ENCODE measurements at places on chromosomes 3 and 15. TPM values are rescaled to one million over a fixed set of nuclear protein-coding genes. Genes with fewer than 3 reads are reported as not detected.

GRCh38 chr3:136802481-136802996 lies 16.4 kb upstream of the SLC35G2 start:
- DNase-seq, result peak; percentile 44

GRCh38 chr15:98900356-98900755 lies 107.2 kb downstream of the PGPEP1L start:
- DNase-seq, result peak; percentile 52

Gene TRAT1
- total RNA-seq, result not detected

GRCh38 chr3:65305836-65306235 lies 618.0 kb upstream of the ADAMTS9 start:
- DNase-seq, result no peak

DNA sequence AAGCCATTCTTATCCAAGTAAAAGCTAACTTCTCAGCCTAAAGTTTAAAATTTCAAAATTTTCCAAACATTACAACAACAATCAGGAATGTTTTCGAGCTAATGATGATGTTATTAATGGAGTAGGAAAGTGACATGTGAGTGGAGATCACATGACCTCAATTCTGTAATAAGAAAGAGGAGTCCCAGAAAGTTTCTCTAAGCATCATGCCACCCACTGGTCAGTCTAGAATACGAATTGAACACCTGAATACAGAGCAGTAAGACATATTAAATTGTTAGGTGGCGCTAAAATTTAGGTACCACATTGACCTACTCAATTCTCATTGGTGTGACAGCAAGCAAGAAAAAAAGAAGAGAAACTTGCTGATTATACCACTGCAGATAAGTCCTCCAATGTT lies 163.9 kb downstream of the DCLK3 start:
- DNase-seq, result no peak

- DNase-seq, result no peak
These were observed 20.0 kb upstream of the SLC28A2 start for GRCh38 chr15:45231864-45232562.

DNA sequence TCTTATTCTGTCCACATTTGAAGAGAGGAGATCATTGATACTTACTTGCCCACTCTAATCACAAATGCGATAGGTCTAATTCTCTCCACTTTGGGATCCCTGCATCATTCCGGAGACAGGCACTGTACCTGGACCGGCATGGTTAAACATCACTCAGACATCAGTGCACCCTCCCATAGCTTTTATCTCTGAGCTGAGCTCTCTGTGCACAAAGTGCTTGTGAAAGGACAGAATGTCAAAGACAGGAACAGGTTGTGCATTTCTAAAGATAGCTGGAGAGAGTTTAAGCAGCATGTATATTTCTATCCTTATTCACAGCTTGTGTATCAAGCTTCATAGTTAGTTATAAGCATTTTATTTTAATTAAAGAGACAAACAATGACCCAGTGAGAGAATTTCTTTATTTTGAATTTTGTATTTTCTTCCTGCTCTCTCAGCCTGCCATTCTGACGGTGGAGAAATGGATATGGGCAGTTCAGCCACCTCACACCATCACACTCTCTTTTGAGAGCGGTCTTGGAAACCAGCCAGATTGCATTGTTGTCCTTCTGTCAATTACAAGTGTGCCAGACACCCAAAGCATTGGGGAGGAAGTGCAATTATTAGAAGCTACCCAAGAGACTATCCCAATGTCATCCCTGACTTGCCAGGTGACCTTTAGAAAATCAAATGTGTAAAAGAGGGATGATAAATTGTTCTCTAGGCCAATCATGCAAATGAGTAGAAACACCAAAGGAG lies 65.2 kb upstream of the CHL1 start:
- DNase-seq, result no peak

DNA sequence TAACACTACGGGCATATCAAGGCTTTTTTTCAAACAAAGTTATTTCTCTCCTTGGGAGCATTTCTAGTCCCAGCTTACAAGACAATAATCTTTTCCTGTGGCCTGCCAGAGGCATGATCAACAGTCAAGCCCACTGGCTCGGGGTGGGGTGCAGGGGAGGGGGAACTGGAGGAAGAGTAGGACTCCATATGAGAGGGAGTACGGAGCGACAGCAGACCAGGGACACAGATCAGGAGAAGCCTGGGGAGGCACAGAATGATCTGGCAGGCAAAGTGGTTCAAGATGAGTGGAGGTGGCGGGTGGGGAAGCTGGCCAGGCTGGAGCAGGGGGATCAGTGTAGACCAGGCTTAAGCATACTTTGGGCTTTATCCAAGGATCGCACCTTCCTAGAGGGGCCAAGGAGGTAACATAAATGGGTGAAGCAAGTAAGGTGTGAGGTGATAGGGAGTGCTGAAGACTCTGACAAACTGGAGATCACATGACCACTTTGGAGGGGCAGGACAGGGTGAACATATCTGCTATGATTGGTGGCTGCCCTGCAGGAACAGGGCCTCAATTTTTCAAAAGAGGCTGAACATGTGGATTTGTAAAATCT lies 37.4 kb downstream of the KLF15 start:
- no peak for DNase-seq

GRCh38 chr15:25741256-25741580 lies 121.9 kb downstream of the ATP10A start:
- DNase-seq, result no peak

Gene SGO1
- 30.0 TPM for total RNA-seq

DNA sequence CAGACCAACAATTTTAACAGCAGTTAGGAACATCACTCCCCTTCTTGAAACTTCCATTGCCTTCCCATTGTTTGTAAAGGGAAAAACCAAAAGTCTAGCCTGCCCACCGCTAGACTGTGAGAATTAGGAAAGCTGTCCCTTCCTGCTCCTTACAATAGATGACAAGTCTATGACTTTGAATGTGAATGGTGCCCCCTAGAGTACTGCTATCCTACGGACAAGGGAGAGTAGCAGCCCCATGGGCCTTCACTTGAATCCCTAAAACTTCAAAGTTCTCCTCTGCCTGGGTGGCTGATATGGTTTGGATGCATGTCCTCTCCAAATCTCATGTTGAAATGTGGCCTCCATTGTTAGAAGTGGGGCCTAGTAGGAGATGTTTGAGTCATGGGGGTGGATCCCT lies 41.0 kb upstream of the FSIP1 start:
- no peak for DNase-seq

Gene ZNF662
- not detected for total RNA-seq

- no peak for DNase-seq
These were observed 8.7 kb downstream of the ATP8B4 start for GRCh38 chr15:50110285-50110684.

GRCh38 chr3:53416530-53416929 lies 69.2 kb upstream of the DCP1A start:
- no peak for DNase-seq

Gene SLC7A14
- not detected for total RNA-seq

Gene MEF2A
- 49.6 TPM for total RNA-seq

GRCh38 chr3:71584394-71585011 lies 975 bp upstream of the FOXP1 start:
- peak; percentile 56 for DNase-seq

Gene C2CD4A
- total RNA-seq, result 0.26 TPM

Gene STARD5
- 1.7 TPM for total RNA-seq

Gene SLITRK3
- total RNA-seq, result 0.03 TPM

Gene GPR160
- 2.7 TPM for total RNA-seq

Gene CPEB1
- 10.8 TPM for total RNA-seq

GRCh38 chr15:91017716-91018115 lies 4.7 kb downstream of the VPS33B start:
- DNase-seq, result no peak

DNA sequence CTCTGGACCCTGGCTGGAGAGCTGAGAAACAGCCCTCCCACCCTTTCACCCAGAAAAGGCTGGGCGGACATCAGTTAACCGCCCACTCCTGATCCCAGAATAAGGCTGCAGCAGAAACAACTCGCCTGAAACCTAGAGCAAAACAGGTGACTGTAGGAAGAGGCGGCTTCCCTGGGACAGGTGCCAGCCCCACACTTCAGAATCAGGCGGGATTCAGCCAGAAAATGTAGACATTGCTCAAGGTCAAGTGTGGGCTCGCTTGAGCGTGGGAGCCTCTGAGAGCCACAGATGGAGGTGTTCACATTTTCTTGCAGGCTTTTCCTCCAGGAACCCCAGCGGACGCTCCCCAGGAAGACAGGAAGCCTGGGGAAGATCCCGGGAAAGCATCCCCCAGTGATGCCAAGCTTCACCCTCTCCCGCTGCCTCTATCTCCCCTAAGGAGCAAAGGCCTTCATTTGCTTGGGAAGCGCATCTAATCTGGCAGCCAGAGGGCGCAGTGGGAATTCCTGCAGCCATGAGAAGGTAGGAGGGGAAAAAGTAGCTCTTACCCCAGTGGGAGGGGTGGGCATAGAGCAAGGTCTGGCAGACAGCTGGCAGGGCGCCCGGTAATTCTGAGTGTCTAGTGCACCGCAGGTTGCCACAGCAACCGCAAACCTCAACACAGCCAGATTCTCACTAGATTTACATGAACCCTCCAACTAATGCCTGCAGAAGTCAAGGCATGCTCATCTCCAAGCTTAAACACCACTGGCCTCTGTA lies 77.7 kb downstream of the OCA2 start:
- DNase-seq, result peak; percentile 61

Gene TGM4
- 0.10 TPM for total RNA-seq

DNA sequence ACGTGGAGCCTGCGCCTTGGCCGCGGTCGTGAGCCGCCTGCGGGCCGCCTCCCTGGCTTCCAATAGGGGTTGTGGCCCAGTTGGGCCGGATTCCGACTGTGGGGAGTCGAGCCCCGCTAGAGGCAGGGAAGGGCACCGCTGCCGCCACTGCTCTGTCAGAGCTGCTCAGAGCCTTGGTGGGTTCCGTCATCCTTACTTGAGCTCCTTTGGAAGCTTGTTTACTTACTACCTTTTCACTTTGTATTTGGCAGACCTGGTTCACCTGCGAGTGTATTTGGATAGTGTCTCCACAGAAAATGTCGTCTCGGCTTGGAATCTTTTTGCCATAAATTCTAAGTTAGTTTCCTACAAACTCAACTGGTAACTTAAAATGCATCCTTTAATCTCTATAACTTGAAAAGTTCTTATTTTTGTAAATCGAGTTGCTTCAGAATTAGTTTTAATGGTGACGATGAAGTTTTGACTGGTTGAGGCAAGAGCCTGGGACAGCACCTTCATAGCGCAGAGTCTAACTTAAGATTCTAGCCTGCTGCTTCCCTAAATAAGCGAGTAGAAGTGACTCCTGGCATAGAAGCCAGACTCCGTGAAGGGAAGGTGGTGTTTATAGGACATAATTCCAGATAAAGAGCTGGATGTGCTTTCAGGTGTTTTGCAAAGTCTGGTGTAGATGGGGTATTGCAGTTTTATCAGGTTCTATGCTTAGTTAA lies 800 bp downstream of the DAG1 start:
- no peak for DNase-seq

Gene CHRNA7
- 0.10 TPM for total RNA-seq

- peak; percentile 41 for DNase-seq
These were observed 41.9 kb upstream of the SLC6A1 start for GRCh38 chr3:10950476-10951294.

DNA sequence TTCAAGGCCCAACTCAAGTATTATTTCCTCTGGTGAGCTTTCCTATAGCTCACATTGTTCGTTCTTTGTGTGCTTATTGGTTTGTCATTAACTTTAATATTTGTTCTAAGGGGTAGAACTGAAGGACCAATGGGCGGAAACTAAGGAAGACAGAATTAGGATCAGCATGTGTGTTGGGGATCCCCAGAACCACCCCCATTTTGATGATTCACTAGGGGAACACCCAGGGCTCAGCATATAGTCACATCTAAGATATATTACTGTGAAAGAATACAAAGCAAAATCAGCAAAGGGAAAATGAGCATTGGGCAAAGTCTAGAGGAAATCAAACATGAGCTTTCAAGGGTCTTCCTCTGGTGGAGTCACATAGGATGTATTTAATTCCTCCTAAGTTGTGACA lies 76.9 kb downstream of the TIMP4 start:
- no peak for DNase-seq

- no peak for DNase-seq
These were observed 39.8 kb downstream of the CEMIP start for GRCh38 chr15:80819001-80819400.

GRCh38 chr3:187969581-187969950 lies 184.4 kb upstream of the LPP start:
- no peak for DNase-seq

GRCh38 chr15:68411735-68412134 lies 20.2 kb downstream of the ITGA11 start:
- DNase-seq, result no peak

- no peak for DNase-seq
These were observed 39.6 kb downstream of the MAP3K13 start for GRCh38 chr3:185402561-185402960.

Gene ZNF385D
- total RNA-seq, result not detected

Gene TRH
- not detected for total RNA-seq

Gene DCBLD2
- 808 TPM for total RNA-seq

DNA sequence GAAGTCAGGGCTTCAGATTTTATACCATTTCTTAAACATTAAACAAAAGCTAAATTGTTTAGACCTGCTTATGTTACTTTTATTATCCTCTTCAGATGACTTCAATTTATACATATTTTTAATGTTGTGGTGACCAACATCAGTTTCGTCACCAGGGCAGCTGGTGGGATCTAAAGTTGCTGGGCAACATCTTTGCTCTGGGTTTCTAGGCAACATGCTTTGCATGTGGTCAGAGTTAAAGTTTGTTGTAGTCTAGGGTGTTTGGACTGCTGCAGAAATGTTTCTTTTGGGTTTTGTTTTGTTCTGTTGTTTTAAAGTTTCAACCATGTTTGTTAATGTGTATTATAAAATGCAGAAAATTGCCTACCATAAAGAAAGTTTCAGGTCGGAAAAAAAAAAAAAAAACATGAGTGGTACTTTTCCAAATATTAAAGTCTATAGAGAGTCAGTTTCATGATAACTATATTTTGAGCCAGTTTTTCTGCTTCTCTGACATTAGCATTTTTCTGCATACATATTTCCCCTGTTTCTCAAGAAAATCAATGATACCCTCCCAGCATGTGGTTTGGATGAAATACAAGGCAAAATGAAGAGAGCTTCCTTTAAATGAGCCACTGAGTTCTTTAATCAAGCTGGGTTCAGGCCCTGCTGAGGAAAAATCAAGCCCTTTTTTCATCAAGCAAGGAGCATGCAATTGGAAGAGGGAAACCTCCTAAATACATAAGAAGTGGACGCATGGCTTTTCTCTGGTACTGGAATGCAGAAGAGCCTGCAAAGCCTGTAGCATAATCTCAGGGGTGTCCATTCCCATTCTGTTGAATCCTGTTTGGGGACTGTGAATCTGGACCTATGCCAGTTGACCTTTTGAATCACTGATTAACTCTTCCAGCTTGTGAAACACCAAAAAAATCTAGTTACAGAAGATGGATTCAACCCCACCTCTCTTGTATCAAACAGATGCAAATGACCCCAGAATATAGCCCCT lies 35.0 kb upstream of the VGLL3 start:
- no peak for DNase-seq

- DNase-seq, result no peak
These were observed 80.3 kb downstream of the TMEM266 start for GRCh38 chr15:76140074-76140464.

Gene SLC22A13
- not detected for total RNA-seq

DNA sequence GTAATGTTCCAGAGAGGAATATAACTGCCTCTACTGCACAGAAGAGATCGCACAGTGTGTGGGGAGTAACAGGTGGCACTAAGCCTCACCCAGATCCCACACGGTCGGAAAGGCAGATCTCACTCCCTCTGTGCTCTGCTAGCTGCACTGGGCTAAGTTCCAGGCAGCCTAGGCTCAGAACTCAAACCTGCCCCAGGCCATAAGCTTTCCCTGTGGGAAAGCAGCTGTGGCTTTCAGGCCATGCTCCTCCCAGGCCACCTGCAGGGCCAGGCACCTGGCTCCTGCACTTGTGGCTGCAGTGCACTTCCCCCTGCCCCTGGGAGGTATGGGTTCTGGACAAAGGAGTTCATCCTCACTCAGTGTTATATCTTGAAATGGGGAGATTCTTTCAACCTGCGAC lies 27.5 kb downstream of the PCCB start:
- DNase-seq, result peak; percentile 8

All from A172 (cell line).